ENCODE measurements at places on chromosomes 6 and 20.

DNA sequence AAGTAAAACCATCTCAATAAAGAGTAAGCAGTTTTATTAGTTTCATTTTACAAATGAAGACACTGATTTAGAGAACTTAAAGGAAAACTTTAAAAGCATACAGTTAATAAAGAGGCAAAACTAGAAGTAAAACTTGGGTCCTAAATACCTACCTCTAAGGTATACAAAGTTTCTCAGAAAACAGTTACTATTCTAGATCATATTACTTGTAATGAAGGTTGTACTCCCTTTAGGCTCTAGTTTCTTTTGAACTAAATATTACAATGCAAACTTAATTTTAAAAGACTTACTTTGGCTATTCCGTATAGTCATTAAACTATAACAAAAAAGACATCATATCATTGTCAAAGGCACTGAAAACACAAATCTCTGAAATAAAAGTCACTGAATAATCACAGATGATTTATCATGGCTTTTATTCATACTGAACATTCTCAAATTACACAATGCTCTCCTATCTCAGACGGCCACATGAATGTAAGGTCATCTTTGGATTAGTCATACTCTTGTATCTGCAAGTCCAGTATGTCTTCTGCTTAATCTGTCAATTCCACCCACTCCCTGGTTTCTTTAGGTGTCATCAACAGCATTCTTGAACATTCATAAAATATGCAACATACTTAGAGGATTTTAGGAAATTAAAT is 361.6 kb upstream of the RUNX2 start:
- DNase-seq = peak; percentile 38

GRCh38 chr6:24689964-24690363 is 23.1 kb downstream of the ACOT13 start:
- DNase-seq = peak; percentile 24

- no peak for DNase-seq
Observed at GRCh38 chr20:2340136-2340535, 40.6 kb upstream of the TGM6 start.

DNA sequence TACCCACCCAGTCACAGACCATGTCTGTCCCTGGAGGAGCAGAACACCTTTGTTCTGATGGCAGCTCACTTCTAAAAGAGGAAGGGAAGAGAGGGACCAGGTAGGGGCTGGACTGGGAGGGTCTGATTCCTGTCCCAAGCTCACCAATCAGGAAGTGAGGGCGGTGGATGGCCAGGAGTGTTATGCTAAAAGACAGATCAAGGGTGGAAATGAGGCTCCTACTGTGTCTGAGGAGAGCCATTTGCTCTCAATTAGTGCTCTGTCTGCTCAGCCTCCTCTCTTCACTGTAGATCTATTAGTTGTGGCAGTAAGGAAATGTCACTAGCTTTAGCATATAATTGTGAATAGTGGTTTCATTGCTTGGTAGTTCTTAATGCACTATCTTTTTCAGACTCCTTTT is 72.5 kb downstream of the ARMC2 start:
- no peak for DNase-seq

DNA sequence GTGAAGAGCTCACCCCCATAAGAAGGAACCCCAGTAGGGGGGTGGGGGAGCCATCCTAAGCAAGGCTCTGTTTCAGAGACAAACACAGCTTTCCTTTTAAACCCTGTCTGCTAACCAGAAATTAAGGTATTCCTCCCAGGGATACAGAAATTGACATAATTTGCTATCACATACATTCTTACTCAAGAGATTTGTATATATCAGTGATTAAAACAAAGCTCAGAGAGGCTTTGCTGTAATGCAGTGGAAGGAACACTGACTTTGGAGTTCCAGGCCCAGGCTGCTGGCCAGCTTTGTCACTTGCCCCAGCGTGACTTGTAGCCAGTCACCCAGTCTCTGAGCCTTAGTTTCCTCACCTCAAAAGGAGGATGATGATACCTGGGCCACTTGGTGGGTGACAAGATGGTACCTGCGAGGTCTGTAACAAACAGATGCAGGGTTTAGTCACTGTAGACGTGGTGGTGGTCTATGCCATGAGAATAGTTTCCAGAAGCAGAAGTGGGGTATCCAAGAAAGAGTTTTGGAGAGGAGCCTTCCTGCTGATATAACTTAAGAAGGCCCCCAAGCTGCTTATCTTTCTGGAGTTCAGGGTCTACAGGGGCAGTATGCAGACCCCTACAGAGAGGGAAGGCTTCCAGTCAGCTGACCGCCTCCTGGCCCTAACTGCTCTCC is 3.2 kb upstream of the FOXF2 start:
- no peak for DNase-seq

DNA sequence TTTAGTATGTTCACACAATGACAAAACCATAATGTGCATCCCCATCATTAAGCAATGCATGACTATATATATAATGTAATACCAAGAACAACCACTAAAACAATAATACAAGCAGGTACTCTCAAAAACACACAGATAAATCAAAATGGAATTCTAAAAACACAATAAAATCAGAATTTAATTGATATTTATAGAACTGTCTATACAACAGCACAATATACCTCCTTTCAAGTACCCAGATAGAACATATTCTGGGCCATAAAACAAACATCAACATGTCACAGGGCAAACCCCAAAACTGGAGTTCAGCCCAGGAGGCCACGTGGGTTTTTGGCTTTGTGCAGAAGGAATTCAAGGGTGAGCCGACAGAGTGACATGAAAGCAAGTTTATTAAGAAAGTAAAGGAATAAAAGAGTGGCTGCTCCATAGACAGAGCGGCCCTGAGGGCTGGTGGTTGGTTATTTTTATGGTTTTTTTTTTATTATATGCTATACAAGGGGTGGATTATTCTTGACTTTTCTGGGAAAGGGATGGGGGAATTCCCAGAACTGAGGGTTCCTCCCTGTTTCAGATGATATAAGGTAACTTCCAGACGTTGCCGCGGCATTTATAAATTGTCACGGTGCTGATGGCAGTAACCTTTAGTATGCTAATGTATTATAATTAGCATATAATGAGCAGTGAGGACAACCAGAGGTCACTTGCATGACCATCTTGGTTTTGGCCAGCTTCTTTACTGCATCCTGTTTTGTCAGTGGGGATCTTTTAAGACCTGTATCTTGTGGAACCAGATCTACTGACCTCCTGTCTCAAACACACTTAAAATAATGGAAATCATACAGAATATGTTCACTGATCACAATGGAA is 5.6 kb downstream of the RAB23 start:
- DNase-seq = no peak

DNA sequence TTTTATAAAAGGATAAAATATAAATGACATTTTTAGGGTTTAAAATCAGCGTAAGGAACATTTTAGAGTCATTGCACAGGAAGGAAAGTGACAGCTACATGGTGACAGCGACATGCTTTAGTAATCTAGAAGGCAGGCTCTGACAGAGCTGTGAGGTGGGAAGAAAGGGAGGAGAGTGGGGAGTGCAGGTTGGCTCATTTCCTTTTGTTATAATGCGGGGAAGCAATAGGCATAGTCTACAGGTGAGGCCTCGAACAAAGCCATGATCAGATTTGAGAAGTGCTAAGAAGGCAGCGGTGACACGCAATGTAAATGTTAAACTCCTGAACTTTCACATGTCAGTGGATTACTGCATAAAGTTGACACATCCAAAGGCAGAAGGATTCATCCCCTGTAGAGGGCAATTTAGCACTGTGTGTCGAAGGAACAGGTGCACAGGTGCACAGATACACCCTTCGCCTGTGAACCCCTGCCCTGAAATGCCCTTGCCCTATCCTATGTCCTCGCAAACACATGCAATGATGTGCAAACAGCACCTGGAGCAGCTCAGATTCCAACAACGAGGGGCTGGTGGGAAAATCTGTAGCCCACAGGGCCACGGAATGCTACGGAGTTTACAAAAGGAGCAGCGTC is 32.4 kb upstream of the SMOC2 start:
- DNase-seq = no peak

- DNase-seq = no peak
Observed at GRCh38 chr20:59429396-59429795, 129.0 kb downstream of the EDN3 start.

DNA sequence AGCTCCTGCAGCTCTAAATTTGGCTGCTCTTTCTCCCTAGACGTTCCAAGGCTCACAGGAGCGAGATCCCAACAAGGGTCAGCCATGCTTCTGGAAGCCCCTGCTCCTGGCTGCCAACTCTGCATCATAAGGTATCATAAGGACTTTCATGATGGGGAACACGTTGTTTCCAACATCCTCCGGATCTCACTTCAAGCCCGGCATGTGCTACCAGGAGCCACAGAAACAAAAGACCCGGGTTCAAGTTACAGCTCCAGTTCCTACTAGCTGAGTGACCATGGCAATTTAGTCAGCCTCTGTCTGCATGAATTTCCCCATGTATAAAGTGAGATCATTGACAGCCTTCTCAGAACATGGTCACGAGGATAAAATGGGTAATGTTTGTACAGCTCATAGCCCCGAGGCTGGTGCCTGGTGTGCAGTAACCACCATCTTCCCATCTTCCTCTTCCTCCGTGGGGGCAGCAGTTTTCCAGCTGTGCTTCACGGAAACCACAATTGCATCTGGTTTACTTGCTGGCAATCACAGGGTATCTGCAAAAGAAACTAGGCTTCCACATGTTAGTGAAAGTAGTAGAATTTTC is 209.0 kb upstream of the ECI2 start:
- peak; percentile 27 for DNase-seq

- DNase-seq = no peak
Observed at GRCh38 chr6:161068321-161068741, 76.8 kb downstream of the MAP3K4 start.

GRCh38 chr6:148864941-148865340 is 118.1 kb downstream of the UST start:
- DNase-seq = no peak

- DNase-seq = no peak
Observed at GRCh38 chr6:39654121-39654520, 71.1 kb downstream of the KIF6 start.

- DNase-seq = no peak
Observed at GRCh38 chr6:168574699-168575195, 133.8 kb downstream of the SMOC2 start.

DNA sequence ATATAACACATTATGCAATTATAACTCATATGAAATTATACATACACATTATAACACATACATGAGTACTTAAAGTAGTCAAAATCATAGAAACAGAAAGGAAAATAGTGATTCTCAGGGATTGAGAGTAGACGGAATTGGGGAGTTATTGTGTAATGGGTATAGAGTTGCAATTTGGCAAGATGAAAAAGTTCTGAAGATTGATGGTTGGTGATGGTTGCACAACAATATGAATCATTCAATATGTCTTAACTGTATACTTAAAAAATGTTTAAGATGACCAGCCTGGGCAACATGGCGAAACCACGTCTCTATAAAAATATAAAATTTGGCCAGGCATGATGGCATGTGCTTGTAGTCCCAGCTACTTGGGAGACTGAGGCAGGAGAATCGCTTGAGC is 372.7 kb downstream of the CDKAL1 start:
- no peak for DNase-seq

DNA sequence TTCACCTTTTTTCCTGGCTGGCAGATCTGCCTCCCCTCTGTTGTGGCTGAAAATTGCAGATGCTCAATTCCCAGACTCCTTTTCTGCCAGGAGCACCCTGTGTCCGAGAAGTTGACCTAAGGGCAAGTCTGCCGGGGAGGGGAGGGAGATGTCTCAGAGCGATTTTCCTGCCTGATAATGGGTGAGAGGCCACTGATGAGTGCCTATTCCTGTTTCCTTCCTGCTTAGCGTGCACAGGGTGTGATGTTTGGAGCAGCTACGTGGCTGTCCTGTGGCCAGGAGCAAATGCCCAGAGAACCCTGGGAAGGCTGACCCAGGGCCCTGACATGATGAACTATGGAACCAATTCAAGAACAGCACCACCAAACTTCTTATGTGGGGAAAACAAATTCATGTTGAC is 22.5 kb downstream of the SOX4 start:
- no peak for DNase-seq

DNA sequence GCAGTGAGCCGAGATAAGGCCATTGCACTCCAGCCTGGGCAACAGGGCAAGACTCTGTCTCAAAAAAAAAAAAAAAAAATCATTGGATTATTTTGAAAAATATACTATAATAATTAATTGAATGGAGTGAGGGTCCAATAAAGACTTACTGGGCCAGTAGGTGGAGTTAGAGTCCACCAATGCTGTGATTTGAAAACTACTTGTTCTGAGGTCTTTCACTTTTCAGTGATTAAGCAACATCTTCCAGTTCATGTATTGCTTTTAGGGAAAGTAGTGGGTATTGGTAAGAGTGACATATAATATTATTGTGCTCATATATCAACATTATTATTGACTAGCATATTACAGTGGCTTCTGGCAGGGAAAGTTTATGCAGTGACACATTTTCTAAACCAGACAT is 530.3 kb downstream of the KHDRBS2 start:
- no peak for DNase-seq

DNA sequence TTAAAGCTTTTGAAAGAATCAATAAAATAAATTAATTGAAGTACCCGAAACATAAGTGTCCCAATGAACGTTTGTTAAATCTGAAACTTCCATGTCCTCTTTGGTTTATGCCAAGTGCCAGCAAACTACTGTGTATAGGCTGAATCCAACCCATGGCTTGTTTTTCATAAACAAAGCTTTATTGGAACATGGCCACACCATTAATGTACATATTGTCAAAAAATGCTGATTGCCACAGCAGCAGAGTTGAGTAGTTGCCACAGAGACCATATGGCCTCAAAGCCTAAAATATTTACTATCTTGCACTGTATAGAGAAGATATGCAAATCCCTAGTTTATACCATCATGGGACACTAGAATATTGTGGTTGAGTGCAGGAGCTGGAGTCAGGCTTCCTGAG is 406.1 kb downstream of the MAFB start:
- no peak for DNase-seq

GRCh38 chr6:16770701-16771569 is 9.7 kb upstream of the ATXN1 start:
- peak; percentile 71 for DNase-seq

GRCh38 chr6:43367245-43367984 is 2.0 kb downstream of the ZNF318 start:
- DNase-seq = no peak

DNA sequence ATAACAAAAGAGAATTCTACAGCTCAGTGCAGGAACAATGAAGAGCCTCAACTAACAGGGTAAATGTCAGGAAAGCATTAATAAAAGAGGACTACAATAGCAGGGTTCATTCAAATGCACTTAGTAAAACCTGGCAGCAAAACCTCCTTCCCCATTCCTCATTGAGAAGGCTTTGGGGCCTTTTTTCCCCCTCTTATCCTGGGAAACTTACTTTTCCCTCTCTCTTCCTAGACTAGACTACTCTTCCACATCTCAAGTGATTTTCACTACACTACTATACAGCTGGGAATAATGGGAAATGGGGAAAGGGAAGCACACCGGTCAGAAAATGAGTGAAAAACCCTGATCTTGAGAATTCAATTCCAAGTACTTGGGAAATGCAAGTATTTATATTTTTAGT is 10.1 kb downstream of the ROMO1 start:
- no peak for DNase-seq

All from AG08395 (cell line).